ENCODE measurements at places on chromosomes 1 and 21.

- DNase-seq: peak; percentile 73
Observed at GRCh38 chr1:212518188-212519054, 85.7 kb downstream of the NENF start.

DNA sequence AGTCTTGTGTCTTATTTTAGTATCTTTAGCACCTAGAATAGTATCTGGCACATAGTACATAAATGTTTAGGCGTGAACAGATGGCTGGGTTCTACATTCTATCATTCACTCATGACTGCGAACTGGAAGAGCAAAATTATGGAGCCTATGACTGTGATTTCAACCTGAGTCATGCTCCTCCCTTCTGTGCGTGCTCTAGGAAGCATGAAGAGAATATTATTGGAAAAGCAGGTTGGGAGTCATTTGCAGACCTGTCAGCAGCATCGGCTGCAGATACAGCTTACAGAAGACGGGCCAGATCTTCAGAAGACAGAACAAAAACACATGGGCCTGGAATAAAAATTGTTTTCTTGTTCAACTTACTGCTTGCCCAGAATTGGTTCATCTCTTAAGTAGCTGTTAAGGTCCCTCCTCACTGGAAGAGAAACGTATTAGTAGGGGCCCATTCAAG lies 344.0 kb upstream of the USP24 start:
- DNase-seq: no peak

- peak; percentile 49 for DNase-seq
Observed at GRCh38 chr1:33349081-33349759, 28.3 kb upstream of the A3GALT2 start.

- no peak for DNase-seq
Observed at GRCh38 chr21:46112725-46113215, 14.9 kb downstream of the COL6A2 start.

DNA sequence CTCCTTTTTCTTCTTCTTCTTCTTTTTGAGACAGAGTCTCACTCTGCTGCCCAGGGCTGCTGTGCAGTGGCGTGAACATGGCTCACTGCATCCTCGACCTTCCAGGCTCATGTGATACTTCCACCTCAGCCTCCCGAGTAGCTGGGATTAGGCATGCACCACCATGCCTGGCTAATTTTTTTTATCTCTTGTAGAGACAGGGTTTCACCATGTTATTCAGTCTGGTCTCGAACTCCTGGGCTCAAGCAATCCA lies 13.0 kb upstream of the PADI1 start:
- DNase-seq: no peak

DNA sequence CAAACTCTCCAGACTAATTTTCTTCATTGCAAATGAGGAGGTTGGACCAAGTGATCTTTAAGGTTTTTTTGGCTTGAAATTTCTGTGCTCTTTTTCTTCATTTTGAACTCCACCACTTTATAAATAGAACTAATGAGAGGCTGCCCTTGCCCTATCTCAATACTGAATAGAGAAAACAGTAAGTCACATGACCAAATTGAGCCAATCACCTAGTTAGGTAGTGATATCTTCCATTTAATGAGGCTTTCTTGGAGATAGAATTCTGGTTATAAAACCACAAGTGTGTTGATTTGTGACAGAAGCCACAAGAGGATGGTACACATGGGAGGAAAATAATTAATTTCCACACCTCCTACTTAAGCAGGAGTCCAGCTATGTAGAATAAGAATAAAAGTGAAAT lies 263.4 kb upstream of the SNX7 start:
- no peak for DNase-seq

Data from lung (tissue), 17 donors.